ENCODE measurements at places on chromosomes 2 and 18.

- no peak for DNase-seq
Measured at GRCh38 chr2:173028141-173028540, 47.5 kb upstream of the MAP3K20 start.

DNA sequence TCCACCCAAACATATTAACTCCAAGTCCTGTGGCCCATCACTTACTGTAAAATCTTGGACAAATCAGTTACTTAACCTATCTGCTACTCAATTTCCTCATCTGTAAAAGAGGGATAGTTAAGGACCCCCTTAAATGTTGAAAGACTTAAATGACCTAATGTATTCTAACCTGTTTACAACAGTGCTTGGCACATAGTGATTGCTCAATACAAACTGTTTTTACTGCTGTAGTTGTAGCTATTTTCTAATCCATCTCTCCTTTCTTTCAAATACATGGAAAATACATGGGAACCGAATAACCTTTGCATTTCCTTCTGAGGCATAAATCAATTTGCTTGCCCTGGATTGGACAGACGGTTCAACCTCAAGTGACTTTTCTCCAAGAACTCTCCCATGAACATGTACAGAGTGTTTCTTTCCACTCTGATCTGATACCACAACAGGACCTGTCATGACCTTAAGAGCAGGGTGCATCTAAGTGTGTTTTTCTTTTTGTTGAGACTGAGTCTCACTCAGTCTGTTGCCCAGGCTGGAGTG is 2.7 kb downstream of the LNPK start:
- DNase-seq, result no peak

- DNase-seq, result no peak
Measured at GRCh38 chr18:12079491-12080237, 14.0 kb upstream of the ANKRD62 start.

DNA sequence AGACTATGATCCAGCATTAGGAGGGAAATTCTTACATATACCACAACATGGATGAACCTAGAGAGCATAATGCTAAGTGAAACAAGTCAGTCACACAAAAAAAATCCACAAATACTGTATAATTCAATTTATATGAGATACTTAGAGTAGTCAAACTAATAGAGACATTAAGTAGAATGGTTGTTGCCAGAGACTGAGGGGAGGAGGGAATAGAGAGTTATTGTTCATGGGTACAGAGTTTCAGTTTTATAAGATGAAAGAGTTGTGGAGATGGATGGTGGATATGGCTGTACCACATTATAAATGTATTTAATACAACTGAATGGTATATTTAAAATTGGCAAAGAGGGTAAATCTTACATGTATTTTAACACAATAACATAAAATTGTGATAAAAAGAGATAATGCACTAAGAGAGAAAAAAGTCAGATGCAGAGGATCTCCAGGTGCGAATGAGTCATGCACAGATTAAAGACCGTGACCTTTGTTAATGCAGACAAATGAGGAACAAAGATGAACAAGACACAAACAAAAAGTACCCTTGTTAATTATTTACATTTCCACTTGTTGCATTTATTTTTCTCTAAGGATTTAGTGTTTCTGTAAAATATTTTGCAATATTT is 541.7 kb upstream of the MEX3C start:
- DNase-seq, result no peak

Data from MM.1S (cell line).